ENCODE measurements at places on chromosomes 3 and 15.

GRCh38 chr3:189790658-189791057 lies 159.5 kb downstream of the TP63 start:
- DNase-seq, result no peak

DNA sequence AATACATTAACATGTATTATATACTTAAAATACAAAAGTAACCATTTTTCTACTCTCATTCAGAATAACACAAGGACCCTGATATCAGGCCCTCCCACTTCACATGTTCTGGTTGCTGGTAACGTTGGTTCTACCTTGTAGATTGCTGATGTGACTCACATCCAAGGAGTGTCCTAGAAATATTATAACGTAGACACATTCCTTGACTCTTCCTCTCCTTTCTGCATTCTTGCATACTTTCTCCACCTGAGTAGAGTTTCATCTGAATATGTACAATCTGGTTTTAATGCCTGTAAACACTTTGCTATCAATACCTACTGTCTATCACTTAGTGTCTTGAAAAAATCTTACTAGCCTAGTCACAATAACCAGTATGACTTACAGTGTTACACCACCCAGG lies 35.0 kb upstream of the NEDD4 start:
- DNase-seq, result no peak

- DNase-seq, result no peak
These were observed 160.7 kb upstream of the MCTP2 start for GRCh38 chr15:94070356-94071295.

- DNase-seq, result no peak
These were observed 26.1 kb upstream of the KLHL6 start for GRCh38 chr3:183581496-183582155.

DNA sequence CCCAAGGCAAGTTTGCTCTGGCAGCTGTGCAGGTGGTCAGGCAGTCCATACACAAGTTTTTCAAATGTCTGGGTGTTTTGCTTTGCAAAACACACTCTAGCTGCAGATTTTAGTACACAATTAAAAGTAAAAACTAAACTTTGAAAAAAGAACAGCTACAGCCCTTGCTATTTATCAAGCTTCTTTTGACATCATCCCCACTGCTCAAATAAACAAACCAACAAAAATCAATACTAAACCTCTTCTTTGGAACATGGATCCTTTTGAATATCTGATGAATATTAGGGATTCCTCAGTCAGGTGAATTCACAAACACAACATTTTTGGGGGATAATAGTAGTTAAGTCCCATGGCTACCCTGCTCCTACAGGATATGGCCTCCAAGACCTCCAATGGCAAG lies 249.2 kb downstream of the SUCLG2 start:
- DNase-seq, result no peak

All from activated T-helper 1 cell treated with anti-CD3 and anti-CD28 coated beads, Interleukin-2, amount 50 U/mL, for 16 hours (primary cell).